ENCODE measurements at places on chromosomes 4 and X.
A peak's percentile ranks its signal among the peaks of the same experiment; 100 is the strongest.

GRCh38 chr4:87527431-87528220 is 1.6 kb downstream of the SPARCL1 start:
- DNase-seq, result no peak

- peak; percentile 81 for DNase-seq
Measured at GRCh38 chr4:16225863-16226815, at the start of gene TAPT1. Gene TAPT1, minus strand, starts transcription at chr4:16226471. Its CDS starts 14 bp downstream, at chr4:16226457.

DNA sequence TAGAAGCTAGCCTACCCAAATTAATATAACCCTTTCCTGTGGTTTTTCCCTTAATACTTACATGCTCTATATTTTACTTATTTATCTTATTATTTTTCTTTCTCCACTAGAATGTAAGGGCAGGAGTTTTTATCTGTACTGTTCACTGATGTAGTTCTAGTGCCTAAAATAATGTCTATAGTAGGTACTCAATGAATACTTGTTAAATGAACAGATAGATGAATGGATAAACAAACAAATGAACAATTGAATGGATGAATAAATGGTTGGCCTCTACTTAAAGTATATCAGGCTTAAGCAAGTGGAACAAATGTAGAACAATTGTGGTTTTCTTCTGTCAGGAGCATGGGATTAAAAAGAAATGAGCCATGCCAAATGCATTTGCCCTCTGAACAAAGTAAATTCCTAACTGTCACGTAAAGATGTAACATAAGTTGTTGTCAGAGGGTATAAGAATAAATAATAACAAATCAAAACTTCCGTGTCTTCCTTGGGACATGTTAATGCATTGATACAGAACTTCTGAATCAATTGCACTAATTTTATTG is 54.1 kb downstream of the SYTL5 start:
- DNase-seq, result no peak

DNA sequence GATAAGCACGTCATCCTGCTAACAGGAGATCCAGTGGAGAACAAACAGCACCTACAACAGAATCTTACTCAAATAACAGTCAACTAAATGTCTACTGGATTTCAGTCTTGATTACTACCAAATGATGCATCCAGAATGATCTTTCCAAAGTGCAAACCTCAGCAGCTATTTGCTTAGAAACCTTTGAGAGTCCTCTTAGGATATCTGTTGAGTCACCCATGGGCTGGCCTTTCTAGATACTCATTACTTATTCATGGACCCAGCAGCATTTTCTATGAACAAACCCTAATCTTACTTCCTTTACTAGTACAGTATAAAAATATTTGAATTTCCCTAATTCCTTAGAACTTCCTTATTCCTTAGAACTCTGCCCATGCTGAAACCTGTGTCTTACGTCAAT is 118.5 kb upstream of the PABPC4L start:
- DNase-seq, result no peak

- DNase-seq, result no peak
Measured at GRCh38 chr4:125350470-125351135, 35.8 kb downstream of the FAT4 start.

DNA sequence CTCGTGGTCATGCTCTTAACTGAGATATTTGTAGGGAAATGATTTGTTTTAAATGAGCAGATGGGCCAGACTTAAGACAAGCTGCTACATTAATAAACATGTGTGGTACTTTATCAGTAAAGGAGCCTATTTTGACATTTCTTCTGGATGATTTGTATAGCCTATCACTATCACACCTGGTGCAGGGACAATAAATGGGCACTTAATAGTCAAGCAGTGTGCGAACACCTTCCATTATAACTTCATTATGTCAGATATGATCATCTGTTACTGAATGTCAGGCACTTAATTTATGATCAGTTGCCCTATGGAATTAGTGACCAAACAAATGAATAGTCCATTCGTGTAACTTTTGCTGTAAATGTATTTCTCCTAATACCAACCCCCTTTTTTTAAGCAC is 628.8 kb downstream of the ADGRL3 start:
- no peak for DNase-seq

DNA sequence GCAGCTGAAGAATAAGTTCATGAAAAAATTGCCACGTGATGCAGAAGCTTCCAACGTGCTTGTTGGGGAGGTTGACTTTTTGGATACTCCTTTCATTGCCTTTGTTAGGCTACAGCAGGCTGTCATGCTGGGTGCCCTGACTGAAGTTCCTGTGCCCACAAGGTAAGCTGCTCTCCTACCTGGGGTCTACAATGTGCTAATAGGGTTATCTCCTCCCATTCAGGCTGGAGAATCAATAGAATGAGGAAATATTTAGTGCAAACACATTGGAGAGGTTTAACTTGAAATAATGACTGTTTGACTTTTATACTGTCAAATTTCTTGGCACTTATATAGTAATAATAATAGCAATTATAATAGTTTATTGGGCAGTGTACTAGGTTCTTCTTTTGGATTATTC is 101.8 kb downstream of the SLC4A4 start:
- DNase-seq, result no peak

DNA sequence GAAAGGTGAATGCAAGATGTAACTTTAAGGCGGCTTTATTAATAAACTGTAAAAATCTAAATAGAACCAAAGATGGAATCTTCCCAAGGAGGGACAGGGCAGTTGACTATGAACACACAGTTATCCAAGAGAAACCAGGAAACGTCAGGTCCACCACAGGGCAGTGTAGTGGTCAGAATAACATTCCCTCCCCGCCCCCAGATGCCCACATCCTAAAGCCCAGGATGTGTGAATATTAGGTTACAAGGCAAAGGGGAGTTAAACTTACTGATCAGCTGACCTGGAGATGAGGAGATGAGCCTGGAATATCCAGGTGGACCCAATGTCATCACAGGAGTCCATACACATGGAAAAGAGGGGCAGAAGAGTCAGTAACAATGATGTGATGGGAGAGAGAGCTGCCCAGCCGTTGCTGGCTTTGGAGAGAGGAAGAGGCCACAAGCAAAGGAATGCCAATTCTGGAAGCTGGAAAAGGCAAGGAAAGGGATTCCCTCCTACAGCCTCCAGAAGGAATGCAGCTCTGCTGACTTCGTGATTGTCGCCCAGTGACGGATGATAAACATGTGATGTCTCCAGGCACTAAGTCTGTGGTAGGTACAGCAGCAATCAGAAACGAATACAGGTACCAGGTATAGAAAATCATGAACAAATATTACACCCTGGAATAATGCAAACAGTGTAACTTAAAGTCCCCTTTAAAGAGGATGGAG is 5.2 kb downstream of the SH3KBP1 start:
- no peak for DNase-seq

- no peak for DNase-seq
Measured at GRCh38 chr4:5999830-6000365, 18.3 kb downstream of the C4orf50 start.

- no peak for DNase-seq
Measured at GRCh38 chrX:126065901-126066660, 100.0 kb downstream of the DCAF12L2 start.

DNA sequence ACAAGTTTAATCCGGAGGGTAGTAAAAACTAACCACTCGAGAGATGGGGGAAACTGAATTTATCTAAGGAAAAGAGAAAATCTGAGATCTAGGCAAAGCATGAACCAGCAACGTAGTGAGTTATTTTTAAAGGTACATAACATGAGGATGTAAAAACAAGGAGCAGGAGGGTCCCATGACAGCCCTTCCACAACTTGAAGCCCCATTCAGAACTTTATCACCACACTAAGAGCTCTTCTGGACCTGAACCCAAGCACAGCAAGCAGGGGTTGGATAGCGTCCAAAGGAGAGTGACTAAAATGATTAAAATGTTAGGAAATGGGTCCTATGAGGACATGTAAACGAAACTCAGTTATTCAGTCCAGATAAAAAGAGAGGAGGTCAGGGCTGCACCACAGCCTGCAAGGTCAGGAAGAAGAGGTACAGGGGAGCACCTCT is 16.2 kb downstream of the SH3RF1 start:
- DNase-seq, result no peak

DNA sequence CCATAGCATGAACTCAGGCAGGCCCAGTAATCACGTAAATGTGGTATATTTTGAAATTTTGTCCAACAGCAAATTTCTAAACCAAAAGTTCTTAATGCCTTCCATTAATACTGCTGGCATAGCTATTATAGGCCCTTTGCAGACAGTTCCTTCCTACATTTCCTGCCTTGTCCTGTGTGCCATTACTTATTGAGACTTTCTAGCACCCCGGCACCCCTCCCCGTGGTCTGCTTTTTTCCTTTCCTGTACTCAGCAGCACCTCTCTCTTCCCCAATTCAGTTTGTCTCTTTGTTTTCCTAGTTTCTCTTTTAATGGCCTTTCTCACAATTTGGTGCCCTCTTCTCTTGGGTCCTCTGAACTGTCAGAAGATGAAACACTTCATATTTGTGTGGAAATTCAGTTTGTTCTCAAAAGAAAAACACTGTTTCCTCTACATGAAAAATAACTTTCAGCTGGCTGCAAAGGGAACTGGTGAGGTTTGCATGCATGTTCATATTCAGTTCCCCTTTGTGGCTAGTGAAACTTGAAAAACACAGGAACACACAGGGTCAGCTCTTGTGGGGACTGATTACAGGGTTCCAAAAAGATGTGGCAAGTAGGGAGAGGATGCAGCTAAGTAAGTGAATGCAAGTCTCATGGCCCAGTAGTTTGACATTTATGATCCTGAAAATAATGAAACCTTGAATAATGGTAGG is 17.1 kb downstream of the GPR34 start:
- DNase-seq, result peak; percentile 82

- DNase-seq, result no peak
Measured at GRCh38 chrX:16822723-16823122, 36.5 kb downstream of the TXLNG start.

DNA sequence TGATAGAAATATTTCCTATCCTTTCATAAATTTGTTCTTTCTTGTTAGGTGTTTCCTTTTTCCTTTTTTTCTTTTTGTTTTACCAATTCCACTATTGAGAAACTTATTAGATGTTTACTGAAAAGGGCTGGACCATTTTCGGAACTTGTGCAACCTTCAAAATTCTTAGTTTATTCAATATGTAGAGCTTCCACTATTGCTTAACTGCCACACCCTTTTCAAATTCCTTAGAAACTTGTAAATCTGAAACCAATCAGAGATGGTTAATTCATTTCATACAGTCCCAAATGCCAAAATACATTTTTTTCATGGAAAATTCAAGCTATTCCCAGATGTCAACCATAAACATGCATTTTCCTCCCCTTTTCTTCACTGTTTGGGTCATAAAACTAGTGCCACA is 66.1 kb upstream of the SLC39A8 start:
- no peak for DNase-seq

- DNase-seq, result no peak
Measured at GRCh38 chrX:134688839-134689238, 30.6 kb upstream of the PLAC1 start.

DNA sequence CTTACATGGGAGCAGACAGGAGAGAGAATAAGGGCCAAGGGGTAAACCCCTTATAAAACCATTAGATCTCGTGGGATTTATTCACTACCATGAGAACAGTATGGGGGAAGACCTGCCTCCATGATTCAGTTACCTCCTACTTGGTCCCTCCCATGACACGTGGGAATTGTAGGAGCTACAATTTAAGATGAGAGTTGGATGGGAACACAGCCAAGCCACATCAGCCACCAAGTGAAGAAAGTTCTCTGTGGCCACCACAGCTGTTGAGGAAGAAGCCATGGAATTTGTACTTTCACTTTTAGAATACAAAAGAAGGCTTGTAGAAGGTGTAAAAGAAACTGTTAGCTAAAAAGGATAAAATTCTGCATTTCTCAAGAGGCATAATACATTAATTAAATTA is 67.0 kb upstream of the CXorf51A start:
- DNase-seq, result no peak

- no peak for DNase-seq
Measured at GRCh38 chr4:86512631-86513030, 81.5 kb upstream of the PTPN13 start.

DNA sequence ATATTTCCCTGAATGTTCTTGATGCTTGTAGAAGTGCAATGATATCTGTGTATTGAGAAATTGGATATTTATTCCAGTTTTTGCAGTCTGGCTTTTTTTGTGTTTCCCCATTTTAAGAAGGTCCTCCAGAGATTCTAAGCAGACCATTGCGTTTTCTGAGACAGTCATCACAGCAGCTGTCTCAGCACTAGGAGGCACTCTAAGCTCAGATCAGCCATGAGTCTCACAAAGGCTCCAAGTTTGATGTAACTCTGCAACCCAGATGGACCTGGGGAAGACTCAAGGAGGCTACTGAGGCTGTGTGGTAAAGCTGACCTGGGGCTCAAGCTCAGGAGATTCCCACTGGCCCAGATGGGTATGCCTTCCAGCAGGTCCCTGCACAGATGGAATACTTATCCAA is 89.3 kb upstream of the CYLC1 start:
- DNase-seq, result no peak

DNA sequence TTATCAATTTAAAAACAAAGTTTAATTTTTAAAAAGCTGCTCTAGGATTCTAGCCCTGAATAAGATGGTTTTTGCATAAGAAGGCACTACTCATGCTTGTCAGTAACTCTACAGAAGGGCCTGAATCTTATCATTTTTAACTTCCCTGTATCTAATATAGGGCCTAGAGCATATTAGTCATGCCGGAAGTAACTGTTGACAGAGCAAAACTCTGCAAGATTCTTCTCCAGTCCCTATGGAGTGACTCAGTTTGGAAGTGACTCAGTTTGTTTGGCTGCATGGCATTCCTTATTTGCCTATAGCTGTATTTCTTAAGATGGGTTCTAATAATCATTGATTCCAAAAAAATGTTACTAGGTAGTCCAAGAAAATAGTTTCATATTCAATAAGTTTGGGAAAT is 431.8 kb upstream of the HTR2C start:
- no peak for DNase-seq

DNA sequence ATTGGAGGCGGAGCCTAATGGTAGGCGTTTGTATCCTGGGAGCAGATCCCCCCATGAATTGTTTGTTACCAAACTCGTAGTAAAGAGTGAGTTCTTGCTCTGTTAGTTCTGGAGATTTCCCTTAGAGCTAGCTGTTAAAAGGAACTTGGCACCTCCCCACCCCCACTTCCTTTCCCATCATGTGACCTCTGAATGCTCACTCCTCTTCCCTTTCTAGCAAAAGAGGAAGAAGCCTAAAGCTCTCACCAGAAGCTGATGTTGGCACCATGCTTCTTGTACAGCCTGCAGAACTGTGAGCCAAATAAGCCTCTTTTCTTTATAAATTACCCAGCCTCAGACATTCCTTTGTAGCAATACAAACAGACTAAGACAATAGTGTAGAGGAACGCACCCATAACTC is 13.8 kb upstream of the ATOH1 start:
- peak; percentile 86 for DNase-seq

DNA sequence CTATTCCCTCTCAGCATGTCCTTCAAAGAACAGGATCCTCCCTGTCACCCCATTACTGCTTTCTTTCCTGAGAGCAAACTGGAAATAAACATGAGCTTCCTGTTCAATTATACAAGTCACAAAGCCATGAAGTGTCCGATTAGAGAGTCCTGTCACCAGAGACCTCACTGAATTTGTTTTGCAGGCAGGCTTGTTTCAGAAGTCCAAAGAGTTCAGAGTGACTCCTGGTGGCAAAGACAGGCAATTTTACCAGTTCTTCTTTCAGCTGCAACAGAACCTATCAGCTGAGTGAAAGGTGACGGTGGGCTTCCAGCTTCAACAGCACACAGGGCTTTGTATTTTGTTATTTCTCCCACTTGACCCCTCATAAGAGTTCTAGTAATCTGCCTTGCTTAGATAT is 6.4 kb downstream of the ELK1 start:
- peak; percentile 70 for DNase-seq
